ENCODE measurements at places on chromosomes 11 and 22. TPM values are rescaled to one million over a fixed set of nuclear protein-coding genes. Genes with fewer than 3 reads are reported as not detected.
A peak's percentile ranks its signal among the peaks of the same experiment; 100 is the strongest.

The PATE2 gene
- not detected for polyA plus RNA-seq

- no peak for DNase-seq
These were observed 26.1 kb upstream of the CABP7 start for GRCh38 chr22:29693671-29694070.

The WBP2NL gene
- polyA plus RNA-seq = 8.0 TPM

DNA sequence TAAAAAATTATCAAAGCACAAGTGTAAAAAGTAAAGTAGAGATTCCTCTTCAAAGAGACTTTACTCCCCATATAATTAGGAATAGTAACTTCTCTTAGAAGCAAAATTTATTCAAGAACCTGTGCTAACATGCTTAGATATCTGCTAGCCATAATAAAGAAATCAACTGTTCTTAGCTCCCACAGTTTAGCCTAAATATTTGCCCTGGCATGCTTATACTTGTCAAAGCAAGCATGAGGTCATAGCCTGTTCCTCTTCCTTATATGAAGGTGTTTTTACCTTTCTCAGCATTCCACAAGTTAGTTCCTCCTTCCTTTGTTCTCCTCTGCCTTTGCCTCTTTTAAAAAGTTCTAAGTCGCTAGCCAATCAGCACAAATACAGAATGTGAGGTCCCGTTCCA, 30.3 kb downstream of the RIC3 start:
- no peak for DNase-seq

- DNase-seq = peak; percentile 63
These were observed at the start of gene SLC6A5 for GRCh38 chr11:20599221-20600019. Gene SLC6A5 (plus strand): TSS chr11:20599608. CDS start chr11:20599673, 65 bp downstream.

DNA sequence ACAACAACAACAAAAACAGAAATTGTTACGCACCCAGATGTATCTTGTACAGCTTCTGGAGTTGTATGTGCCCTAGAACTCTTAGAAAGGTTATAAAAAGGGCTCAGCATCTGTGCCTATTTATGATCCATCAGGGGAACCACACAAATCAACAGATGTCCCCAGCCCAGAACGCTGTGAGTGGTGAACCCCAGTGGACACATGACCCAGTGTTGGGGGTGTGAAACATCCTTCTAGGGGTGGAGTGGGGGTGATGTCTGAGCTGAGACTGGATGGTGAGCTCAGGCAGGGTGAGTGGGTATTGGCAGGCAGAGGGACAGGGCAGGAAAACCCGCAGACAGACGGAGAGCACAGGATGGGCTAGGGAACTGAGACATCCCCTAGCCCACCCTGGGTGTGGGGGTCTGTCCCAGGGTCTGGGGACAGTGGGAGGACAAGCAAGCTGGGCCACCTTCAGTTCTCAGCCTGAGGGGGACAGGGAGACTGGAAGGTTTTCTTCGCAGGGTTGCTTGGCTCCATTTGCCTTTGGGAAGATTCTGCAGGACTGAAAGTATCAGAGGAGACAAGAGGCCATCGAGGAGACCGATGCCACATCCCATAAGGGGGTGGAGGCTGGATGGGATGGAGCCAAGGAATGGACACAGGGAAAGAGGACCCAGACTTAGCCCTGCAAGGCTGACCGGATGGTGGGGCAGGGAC, 5.8 kb upstream of the EMID1 start:
- no peak for DNase-seq

- no peak for DNase-seq
These were observed 4.9 kb upstream of the OR5L1 start for GRCh38 chr11:55806248-55806647.

The PIH1D2 gene
- polyA plus RNA-seq = 13.7 TPM

DNA sequence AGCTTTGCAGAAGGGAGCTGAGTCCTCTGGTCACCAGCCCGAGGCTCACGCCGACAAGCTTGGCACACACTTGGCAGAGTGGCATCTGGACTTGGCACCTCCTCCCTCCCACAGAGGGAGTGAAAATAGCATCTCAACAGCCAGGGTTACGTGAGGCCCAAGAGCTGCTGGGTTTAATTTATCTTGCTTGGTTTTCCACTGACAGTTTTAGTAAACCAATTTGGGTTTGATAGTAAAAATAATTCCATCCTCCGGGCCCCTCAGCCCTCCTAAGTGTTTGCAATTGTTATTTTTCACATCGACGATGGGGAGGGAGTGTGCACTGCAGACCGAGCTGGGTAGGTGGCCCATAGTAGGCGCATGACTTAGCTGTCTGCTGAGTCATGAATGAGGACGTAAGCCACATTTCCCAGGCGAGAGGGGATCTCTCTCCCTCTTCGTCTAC, 107.6 kb upstream of the ASPHD2 start:
- no peak for DNase-seq

GRCh38 chr11:2466869-2467694, 22.3 kb downstream of the KCNQ1 start:
- no peak for DNase-seq

The CARD18 gene
- polyA plus RNA-seq = not detected

DNA sequence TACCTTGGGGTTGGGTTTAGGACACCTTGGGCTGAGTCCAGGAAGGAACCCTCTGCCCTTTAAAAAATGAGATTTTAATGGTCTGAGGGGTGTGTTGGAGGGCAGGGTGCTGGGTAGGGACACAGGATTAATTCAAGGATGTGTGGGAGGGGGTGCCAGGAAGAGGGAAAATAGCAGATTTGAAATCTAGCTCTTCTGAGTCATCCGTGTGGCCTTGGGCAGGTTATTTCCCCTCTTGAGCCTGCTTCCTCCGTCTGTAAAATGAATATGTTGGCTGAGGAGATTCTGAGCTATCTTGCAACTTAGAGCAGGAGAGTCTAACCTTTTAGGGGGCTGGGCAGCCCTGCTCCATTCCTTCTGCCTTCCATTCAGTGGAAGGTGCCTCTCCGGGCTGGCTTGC, 3.0 kb downstream of the TSPAN18 start:
- DNase-seq = no peak

DNA sequence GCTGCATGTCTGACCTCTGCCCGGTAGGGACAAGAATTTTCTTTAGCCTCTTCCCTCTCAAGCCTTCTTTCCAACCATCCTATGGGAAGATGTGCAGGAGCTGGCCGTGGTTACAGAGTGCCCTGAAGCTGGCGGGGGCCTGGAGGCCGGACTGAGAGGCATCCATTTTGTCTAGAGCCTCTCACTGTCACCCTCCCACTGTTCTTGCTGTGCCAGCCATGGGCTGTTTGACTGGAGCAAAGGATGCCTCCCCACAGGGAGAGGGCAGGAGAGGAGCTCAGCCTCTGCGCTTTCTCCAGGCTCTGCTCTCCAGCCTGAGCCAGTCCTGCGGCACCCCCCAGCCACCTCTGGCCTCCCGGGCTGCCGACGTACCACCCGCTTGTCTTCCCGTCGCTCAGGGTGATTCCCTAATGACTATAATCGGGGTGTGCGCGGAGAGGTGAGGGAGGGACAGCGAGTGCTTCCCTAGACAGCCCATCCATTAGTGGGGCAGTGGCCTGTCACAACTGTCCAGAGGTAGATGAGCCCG, 123.8 kb downstream of the NECTIN1 start:
- DNase-seq = no peak

The OR6T1 gene
- polyA plus RNA-seq = not detected

The TH gene
- 2.4 TPM for polyA plus RNA-seq

- no peak for DNase-seq
These were observed 390 bp upstream of the HTATIP2 start for GRCh38 chr11:20363149-20363499.

DNA sequence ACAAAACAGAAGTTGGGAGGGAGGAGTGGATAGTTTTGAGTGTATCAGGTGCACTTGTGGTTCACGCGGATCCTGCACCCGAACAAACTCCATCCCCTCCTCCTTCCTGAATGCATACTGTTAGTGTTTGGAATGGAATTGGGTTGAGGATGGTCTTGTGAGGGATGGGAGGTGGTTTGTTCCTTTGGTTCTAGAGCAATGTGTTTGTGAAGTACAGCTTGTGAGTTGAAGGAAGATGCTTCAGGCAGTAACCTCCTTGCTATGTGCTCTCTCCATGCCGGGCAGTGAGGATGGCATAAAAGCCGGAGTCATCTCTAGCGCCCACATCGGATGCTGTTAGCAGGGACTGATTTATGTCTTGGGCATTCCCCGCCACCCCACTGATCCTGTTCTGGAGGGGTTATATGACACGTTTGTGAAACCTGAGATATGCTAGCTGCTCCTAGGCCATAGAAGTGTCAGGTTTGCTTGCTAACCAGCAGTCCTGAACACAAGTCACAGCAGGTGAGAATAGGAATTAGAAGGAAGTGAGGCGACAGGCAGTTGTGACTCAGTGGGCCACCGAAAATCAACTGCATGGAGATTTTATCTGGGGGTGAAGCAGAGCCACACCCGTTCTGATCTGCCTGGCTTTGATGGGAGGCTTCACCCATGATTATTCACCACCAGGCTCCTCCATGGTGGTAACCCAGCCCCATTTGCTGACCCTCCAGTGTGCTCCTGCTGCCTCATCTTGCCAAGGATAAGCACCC, 2.2 kb downstream of the BCR start:
- DNase-seq = no peak

GRCh38 chr11:125141686-125142535, 22.6 kb upstream of the PKNOX2 start:
- no peak for DNase-seq

The DUSP8 gene
- 2.6 TPM for polyA plus RNA-seq

GRCh38 chr11:32659672-32660071, 76.0 kb downstream of the EIF3M start:
- no peak for DNase-seq

- no peak for DNase-seq
These were observed 67.1 kb downstream of the PARVB start for GRCh38 chr22:44091021-44091721.

The DRICH1 gene
- polyA plus RNA-seq = 4.0 TPM

Data from left renal cortex interstitium (tissue), 4 donors.